ENCODE measurements at places on chromosomes 5 and 9.
A peak's percentile ranks its signal among the peaks of the same experiment; 100 is the strongest.

GRCh38 chr9:2216591-2216990 is 201.4 kb downstream of the SMARCA2 start:
- DNase-seq, result no peak

- DNase-seq, result no peak
Measured at GRCh38 chr5:145718956-145719355, 116.2 kb downstream of the PRELID2 start.

GRCh38 chr9:97548819-97549540 is 47.5 kb downstream of the TMOD1 start:
- no peak for DNase-seq

GRCh38 chr5:173581408-173582215 is 34.8 kb downstream of the BOD1 start:
- DNase-seq, result no peak

DNA sequence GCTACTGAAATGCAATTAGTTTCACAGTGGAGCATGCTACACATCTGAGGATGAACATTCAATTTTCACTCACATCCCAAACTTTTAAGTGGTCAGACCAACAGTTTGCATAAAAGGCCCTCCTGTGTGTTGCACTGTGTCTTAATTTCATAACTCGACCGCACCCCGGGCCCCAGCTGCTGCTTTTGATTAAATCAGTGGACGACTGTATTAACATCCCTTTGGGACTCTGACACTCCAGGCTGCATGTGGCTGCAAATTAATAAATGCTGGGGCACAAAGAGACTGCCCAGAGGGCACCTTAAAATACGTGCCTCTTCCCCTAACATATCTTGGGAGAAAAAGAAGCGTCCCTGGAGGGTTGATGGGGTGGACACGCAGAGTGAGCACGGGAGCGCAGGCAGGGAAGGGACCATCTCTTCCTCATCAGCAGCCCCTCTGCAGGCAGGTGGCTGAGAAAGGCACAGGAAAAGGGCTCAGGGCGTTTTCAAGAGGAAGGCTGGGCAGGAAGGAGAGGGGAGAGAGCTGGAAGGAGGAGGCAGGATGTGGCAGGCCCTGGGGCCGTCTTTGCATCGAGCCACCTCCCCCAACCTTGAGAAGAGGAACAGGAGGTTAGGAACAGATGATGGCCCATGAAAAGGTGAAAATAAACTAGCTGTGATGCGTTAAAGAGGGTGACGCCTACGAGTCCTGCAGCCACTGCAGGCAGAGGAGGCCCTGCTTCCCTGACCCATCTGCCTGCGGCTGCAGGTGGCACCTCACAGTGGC is 18.6 kb downstream of the MED10 start:
- DNase-seq, result no peak

DNA sequence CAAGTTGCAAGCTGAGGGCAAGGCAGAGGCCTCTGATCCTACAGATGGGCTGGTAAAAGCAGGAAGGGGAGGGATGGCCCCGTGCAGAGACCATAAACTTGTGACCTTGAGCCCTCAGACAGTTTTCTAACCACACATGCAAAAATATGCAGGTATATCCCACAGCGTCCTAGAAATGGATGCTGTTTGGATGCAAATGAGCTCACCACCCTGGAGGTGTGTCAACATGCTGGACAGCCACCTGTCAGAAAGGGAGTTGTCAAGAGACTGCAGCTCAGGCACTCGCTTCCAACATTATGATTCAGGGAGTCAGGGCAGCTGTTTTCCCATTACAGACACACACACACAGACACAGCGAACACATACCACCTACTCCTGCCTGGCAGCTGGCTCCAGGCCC is 97.3 kb upstream of the PANK3 start:
- DNase-seq, result no peak

- DNase-seq, result no peak
Measured at GRCh38 chr5:73856997-73857396, 231.0 kb downstream of the ARHGEF28 start.

- DNase-seq, result no peak
Measured at GRCh38 chr5:1516615-1517601, 6.9 kb downstream of the LPCAT1 start.

GRCh38 chr9:132020820-132021510 is 58.7 kb downstream of the MED27 start:
- DNase-seq, result peak; percentile 42

DNA sequence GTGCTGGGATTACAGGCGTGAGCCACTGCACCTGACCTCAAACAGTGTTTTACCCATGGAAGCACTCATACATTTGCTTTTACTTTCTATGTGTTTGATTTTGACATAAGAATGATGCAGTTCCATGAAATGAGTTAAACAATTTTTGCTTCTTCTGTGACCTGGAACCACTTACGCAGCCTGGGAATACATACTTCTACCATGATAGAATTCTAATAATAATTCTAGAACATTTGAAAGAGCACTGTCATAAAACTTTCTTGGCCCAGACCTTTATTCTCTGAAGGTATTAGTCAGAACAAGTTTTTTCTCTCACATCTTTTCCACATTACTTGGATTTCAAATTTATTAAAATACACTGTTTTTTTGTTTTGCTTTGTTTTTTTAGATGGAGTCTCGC is 25.3 kb upstream of the COL5A1 start:
- no peak for DNase-seq

GRCh38 chr5:157286761-157287211 is 20.9 kb downstream of the CYFIP2 start:
- no peak for DNase-seq

DNA sequence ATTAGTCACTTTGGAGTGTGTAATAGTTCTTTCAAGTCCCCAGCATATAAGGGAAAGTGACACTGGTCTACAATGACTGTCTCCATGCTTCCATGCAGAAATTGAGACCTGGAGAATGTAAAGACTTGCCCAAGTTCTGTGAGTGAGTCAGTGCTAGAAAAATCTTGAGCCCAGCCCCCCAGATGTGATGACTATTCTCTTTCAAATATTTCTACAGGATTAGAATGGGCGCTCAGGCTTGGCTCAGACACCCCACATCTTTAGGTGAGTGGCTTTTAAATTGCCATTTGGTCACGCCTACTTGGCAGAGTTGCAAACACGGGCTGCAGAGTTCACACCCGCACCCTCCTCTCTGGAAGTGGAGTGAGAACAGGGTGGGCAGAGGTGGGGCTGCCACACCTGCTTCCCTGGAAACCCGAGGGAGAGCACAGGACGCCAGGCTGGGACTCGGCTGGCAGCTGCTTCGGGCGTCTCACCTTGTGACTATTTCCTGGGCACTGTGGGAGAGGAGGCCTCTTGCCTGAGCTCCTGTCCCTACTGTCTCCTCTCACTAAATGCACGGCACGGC is 37.6 kb downstream of the ROPN1L start:
- DNase-seq, result peak; percentile 86

GRCh38 chr9:70983723-70984295 is 137.6 kb downstream of the TRPM3 start:
- DNase-seq, result no peak

DNA sequence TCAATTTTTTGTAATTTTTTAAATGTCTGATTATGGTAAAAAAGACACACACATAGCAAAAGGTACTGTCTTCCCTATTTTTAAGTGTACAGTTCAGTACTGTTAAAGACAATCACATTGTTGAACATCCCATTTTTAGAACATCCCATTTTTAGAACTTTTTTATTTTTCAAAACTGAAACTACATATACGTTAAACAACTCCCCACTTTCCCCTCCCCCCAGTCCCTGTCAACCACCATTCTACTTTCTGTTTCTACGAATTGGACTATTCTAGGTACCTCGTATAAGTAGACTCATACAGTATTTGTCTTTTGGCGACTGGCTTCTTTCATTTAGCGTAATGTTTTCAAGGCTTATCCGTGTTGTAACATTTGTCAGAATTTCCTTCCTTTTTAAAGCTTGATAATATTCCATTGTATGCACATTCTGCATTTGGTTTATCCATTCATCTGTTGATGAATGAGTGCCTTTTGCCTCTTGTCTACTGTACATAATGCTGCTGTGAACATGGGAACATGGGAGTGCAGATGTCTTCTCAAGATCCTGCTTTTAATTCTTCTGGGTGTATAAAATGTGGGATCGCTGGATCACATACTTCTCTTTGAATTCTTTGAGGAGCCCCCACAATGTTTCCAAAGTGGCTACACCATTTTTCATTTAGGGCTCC is 154.0 kb downstream of the PIK3R1 start:
- no peak for DNase-seq

DNA sequence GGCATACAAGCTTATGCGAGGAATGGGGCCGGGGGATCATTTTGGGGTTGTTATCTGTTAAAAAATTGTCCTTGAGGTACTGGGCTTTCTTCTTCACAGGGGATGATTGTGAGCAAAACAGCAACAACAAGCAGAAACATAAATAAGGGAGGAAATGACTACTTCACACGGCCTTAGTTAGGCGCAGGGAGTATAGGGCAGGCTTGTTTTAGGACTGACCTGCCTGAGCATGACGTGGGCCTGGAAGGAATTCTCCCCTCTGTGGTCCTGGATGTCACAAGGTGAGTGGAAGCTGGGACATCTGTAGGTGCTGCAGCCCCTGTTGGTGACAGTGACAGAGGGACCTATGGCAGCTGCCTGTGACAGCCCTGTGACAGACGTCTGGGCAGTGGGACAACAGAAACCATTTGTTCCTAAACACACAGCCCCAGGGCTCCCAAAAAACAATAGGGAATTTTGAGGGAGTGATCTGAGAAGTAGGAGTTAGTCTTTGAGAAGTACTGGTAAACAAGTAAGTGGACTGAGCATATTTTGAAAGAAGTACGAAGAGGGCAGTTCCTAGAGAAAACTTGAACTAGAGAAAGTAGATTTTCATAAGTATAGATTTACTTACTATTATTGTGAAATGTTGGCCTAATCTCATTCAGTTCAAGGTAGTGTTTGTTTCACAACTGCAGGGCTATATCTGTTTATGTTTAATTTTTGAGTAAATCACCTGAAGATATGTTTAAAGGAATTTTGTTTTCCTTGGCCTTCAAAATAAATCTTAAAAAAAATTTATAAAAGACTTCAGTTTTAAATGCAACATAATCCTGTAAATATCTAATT is 113.1 kb downstream of the KDM4C start:
- DNase-seq, result no peak

GRCh38 chr9:124180557-124180956 is 77.2 kb upstream of the NEK6 start:
- no peak for DNase-seq

DNA sequence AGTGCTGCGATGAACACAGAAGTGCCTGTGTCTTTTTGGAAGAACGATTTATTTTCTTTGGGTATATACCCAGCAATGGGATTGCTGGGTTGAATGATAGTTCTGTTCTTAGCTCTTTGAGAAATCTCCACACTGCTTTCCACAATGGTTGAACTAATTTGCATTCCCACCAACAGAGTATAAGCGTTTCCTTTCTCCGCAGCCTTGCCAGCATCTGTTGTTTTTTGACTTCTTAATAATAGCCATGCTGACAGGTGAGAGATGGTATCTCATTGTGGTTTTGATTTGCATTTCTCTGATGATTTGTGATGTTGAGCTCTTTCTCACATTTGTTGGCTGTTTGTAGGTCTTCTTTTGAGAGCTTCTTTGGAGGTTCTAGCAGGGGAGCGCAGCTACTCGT is 134.6 kb downstream of the TENT4A start:
- no peak for DNase-seq

- no peak for DNase-seq
Measured at GRCh38 chr5:35823347-35824098, 33.2 kb upstream of the IL7R start.

GRCh38 chr5:76278261-76278789 is 124.8 kb upstream of the IQGAP2 start:
- DNase-seq, result no peak

GRCh38 chr5:71719063-71719964 is at the start of gene CARTPT:
Gene CARTPT, plus strand, starts transcription at chr5:71719275. Its CDS starts 19 bp downstream, at chr5:71719294.
- peak; percentile 7 for DNase-seq

GRCh38 chr5:173968154-173968797 is 20.7 kb upstream of the C5orf47 start:
- no peak for DNase-seq

DNA sequence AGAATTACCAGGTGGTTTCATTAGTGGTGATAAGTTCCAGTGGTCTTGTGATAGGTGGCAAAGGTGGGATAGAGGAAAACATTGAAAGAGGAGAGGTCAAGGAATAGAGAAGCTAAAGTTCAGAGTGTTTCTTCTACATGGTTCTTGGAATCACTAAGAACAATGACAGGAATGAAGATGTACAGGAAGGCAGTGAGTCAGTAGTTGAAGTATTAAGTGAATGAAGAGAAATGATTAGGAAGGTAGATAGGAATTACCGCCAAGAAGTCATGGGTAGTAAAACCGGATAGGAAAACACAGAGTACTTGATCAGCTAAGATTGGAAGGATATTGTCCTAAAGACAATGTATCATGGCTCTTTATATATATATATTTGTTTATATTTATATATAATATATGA is 37.9 kb upstream of the RASA1 start:
- DNase-seq, result no peak

DNA sequence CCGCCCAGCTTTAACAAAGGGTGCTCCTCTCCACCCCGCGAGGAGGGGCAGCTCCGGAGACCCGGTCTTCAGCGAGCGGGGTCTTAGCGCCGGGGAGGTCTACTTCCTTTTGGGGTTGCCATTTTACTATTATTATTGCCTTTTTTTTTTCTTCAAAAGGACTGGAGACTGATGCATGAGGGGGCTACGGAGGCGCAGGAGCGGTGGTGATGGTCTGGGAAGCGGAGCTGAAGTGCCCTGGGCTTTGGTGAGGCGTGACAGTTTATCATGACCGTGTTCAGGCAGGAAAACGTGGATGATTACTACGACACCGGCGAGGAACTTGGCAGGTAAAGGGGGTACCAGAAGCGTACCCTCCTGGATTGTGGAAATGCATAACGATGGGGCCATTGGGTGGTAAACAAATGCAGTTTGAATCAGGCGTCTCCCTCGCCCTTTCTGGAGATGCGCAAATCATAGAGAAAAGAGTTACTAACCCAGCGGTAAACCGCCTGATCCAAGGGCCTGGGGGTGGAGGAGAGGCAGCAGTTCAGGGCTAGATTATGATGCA is 1.2 kb downstream of the DAPK1 start:
- DNase-seq, result peak; percentile 36

GRCh38 chr9:123814496-123814895 is 115.4 kb downstream of the DENND1A start:
- no peak for DNase-seq

GRCh38 chr5:13664377-13664776 is 280.1 kb downstream of the DNAH5 start:
- no peak for DNase-seq

- no peak for DNase-seq
Measured at GRCh38 chr5:141657404-141657803, 6.2 kb upstream of the FCHSD1 start.

All from SJSA1 (cell line).